ENCODE measurements at places on chromosomes 5 and 9.

GRCh38 chr5:180873615-180874520 is 12.8 kb upstream of the ZFP62 start:
- DNase-seq = no peak

- no peak for DNase-seq
Measured at GRCh38 chr9:103900466-103900865, 193.6 kb upstream of the SMC2 start.

- DNase-seq = no peak
Measured at GRCh38 chr9:129166623-129167557, 11.2 kb downstream of the IER5L start.

GRCh38 chr5:16480821-16481538 is 15.4 kb upstream of the ZNF622 start:
- no peak for DNase-seq

- DNase-seq = no peak
Measured at GRCh38 chr9:130488621-130489330, 44.0 kb downstream of the ASS1 start.

GRCh38 chr5:168434746-168435321 is 51.4 kb upstream of the RARS1 start:
- DNase-seq = no peak

GRCh38 chr5:153565822-153566221 is 75.4 kb downstream of the GRIA1 start:
- no peak for DNase-seq

DNA sequence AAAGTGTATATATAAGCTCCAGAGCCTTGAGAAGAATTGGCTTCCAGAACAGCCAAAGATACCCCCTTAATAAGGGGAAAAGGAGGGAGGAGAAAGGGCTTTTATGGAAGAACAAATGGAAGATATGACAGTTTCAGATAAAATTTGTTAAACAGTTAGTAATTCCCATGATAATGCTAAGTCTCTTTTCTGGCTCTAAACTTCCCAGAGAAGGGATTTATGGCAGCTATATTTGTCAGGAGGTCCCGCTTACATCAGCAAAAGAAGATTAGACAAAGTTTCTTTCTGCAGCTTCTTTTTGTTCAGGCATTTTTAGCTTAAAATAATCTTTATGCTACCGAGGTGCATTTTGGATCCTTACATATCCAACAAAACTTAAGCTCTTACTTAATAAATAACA is 14.3 kb upstream of the SLC36A3 start:
- no peak for DNase-seq

DNA sequence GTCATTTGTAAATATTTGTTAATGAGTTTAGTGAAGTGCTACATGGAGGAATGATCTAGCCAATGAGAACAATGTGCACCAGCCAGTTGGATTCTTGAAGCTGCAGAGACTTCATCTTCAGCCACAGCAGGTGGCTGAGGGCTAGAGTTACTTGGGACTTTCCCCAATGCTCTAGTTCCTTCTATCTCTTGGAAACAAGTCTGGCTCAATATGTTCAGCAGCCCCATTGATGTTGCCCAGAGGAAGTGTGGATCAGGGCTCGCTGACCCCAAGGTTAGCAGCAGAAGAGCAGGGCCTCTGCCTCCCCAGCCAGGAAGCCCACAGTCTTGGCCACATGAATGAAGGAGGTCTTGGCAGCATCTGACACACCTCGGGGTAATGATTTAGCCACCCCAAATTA is 117.5 kb downstream of the SLC1A3 start:
- no peak for DNase-seq

DNA sequence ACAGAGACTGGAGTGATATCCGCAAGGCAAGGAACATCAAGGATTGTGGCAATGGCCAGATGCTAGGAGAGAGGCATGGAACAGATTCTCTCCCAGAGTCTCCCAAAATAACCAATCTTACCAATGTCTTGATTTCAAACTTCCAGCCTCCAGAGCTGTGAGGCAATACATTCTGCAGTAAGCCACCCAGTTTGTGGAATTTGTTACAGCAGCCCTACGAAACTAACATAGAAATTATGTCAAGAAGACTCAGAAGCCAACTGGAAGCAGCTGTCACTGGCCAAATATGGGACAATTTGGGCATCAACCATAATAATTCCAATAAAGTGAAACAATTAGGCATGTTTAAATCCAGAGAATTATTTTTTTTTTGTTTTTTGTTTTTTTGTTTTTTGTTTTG is 271.1 kb downstream of the NDUFS4 start:
- DNase-seq = no peak

GRCh38 chr5:169732841-169733240 is 95.8 kb downstream of the DOCK2 start:
- no peak for DNase-seq

DNA sequence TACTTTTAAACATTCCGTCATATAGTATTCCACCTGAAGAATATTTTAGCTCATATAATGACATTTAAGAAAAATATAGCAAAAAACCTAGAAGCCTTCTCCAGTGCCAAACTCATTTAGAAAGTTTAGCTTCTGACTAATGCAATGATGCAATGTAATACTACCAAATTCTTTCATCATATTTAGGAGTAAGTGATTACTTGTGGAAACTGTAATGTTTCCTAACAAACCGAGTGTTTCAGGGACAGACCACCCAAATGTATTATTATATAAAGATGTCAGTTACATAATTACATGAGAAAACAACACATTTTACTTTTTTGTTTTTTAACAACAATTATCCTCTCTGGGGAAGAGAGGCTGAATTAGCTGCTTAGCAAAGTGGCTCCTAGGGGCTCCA is 316.2 kb downstream of the ARL15 start:
- no peak for DNase-seq

GRCh38 chr5:177368869-177369644 is 11.3 kb downstream of the RGS14 start:
- DNase-seq = no peak

- no peak for DNase-seq
Measured at GRCh38 chr5:95555553-95555952, 652 bp downstream of the ARSK start.

DNA sequence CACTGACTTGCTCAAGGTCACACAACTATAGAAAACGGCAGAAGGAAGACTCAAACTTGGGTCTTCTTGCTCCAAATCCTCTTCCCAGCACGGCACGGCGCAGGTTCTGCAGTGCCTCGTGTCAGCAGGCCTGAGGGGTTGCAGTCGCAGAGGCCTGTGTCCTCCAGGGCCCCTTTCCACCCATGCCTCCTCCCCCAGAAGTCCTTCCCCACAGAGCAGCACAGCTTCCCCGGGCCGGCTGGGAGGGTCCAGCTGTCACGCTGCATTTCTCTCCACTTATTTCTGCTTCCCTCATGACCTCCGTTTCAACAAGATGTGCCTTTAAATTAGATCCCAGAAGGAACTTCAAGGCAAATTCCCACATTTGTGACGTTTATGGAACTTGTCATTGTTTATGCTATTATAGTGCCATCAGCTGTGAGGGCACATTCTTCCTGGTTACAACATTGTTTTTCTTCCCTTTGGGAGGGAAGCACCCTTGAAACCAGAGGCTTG is 148.4 kb downstream of the C5orf15 start:
- no peak for DNase-seq

- no peak for DNase-seq
Measured at GRCh38 chr5:54326662-54327270, 16.4 kb upstream of the ARL15 start.

DNA sequence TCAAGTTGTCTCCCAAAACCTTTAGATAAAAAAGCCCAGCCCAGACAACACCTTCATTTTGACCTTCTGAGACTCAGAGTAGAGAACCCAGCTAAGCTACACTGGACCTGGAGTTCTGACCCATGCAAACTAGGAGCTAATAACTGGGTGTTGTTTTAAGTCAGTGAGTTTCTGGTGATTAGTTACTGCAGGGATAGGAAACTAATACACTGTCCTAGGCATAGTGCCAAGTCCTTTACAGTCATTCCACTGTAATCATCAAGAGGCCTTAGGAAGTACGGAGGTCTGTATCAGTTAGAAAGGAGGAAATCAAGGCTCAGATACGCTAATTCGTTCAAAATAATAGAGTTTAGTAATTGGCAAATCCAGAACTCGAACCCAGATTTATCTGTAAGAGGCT is 197.9 kb downstream of the KCTD16 start:
- DNase-seq = no peak

DNA sequence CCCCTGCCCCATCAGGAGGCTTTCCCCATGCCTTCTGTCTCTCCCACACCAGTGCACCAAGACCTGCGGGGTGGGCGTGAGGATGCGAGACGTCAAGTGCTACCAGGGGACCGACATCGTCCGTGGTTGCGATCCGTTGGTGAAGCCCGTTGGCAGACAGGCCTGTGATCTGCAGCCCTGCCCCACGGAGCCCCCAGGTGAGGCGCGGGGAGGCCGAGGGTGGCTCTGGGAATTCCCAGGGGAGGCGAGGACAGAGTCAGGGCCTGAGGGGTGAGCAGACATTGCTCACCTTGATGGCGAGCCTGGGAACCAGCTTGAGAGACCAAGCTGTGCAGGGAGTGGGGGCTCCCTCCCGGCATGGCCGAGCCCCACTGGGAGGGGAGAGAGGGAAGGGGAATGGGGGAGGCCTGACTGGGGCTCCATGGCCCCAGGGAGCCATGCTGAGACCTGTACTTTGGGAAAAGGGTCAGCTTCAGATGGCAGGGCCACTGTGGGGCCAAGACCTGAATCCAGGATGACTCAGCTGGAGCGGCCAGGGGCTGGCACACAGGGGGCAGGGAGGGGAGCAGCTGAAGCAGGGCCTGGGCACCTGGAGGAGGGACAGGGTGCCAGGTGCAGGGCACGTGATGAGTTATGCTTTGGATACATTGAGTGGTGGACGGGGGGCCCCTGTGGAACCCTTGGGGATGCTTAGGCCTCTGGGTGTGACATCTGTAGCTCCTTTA is 35.2 kb downstream of the FAM163B start:
- no peak for DNase-seq

DNA sequence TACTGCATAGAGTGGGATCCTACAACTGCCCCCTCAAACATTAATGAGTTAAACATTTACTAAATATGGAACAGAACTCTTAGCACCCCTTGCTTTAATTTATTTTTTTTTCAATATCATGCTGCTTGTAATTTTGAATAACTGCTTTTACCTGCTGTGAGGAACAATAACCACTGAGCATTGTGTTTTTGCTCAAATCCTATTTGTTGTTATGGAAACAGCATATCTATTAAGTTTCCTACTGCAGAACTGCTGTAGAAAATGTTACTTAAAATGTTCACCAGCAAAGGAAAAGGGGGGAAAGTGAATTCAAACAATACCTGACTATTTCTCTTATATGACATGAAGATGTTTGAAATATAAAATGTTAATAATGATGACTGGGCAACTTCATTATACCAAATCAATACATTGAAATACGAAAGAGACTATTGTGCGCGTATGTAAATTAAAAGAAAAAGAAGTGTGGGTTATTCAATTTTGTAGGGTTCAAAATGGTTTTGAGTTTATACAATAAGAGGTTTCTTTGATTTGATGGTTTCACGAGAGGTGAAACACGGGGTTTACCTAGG is 1043.8 kb upstream of the NUDT12 start:
- no peak for DNase-seq

All from cortex of kidney (tissue), 1 donor.